NCI-H2171 (cell line): ENCODE measurements at places on chromosomes 6 and 20.

DNA sequence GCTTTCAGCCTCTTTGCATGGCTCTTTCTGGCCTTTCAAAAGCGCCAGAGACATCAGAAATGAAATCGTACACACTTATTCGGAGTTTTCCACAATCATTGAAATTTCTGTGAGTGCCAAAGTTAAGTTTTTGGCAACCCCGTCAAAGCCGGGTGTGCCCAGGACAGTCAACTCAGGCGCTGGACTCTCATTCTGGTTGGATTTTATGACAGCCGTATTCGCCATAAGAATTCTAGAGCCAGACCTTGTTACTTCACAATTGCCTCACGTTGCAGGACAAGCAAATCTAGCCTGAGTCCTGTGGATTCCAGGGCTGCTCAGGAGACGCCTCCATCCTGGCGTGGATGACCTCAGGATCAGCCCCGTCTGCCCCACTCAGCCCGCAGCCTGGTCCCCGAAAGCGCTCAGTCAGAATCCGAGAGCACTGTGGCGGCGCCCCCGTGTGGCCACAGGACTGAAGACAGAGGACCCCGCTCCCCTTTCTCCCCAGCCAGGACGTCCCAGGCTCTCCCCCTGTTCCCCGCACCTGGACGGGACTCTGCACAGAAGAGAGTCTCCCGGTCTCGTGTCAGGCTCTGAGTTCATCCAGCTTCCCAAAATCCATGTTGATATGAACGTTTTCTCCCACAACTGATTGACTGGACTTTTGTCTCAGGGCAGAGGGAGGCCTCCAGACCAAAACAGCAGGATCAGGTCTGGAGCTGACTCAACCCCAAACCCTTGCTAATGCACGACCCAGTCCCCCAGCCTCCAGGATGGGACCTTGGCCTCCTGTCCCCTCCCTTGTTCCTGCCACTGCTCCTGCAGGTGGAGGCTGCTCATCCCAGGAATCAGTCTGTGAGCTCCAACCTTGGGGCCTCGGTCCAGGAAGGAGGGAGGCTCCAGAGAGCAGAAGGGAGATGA lies 38.2 kb downstream of the MICA start:
- DNase-seq: no peak

DNA sequence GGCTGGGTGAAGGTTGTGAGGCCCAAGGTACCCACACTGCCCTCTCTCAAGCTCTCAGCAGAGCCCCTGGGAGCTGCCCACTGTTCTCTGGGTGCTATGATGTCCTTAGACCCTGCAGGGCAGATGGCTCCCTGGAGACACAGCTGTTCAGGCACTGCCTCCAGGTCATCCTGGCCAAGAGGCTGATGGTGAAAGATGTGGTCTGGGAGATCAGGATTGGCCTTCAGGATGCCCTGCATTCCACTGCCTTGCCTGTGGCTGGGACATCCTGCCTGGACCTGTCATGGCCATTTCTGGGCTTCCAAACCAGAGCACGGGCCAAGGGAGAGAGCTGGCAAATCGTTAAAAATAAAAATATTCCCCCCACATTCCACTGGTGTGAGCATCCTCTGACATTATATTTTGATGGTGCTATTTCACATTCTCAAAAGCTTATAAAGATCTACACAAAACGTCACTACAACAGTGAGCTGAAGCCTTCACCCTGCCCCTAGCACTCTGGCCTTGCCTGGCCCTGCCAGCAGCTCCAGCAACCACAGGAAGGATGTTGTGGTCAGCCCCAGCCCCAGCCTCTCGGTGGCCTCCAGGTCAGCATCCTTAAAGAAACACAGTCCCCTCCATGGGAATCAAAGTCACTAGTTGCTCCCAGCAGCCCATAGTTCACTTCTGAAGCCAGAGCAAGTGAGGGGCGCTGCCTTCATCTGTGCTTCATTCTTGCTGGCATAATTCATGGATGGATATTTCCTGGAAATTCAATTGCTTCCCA lies 13.5 kb upstream of the KCNK16 start:
- DNase-seq: no peak

- no peak for DNase-seq
Observed at GRCh38 chr6:160221423-160221822, 37.2 kb downstream of the SLC22A2 start.

- no peak for DNase-seq
Observed at GRCh38 chr6:68235326-68235784, 399.7 kb upstream of the ADGRB3 start.

DNA sequence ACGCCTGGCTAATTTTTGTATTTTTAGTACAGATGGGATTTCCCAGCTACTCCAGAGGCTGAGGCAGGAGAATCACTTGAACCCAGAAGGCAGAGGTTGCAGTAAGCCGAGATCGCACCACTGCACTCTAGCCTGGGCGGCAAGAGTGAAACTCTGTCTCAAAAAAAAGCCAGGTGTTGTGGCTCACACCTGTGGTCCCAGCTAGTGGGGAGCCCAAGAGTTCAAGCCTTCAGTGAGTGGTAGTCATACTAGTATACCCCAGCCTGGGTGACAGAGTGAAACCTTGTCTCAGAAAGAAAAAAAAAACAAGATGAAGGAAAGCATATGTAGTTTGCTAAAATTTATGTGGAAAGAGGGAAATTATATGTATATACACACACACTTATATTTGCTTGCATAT lies 20.0 kb upstream of the POU5F1 start:
- no peak for DNase-seq

GRCh38 chr20:24768201-24768636 lies 180.8 kb upstream of the CST7 start:
- DNase-seq: no peak

- DNase-seq: no peak
Observed at GRCh38 chr6:51619042-51619799, 468.2 kb downstream of the PKHD1 start.

GRCh38 chr6:75344455-75344854 lies 59.9 kb upstream of the TMEM30A start:
- no peak for DNase-seq

- DNase-seq: no peak
Observed at GRCh38 chr6:19142275-19142674, 694.9 kb upstream of the ID4 start.

DNA sequence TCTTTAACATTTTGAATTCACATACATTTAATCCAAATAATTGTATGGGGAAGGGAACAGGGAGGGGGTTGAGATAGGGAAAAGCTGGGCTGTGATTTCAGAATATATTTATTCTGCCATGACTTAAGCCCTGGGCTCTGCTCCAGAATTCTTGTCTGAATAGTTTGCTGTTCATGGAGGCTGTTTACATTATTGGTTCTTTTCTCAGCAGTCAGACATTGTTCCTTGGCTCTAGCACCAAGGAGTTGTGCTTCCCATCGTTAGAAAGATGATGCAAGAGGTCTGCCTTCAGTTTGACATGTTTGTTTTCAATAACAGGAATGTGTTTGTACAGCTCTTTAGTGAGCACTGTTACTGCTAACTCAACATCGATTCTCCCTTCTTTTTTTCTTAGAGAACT lies 198.8 kb upstream of the CDYL start:
- DNase-seq: no peak

GRCh38 chr6:165308926-165309731 lies at the start of gene C6orf118:
C6orf118 (minus strand) TSS chr6:165309605; CDS start chr6:165309586, 19 bp downstream.
- peak; percentile 3 for DNase-seq

- DNase-seq: no peak
Observed at GRCh38 chr20:45350217-45350616, 2.0 kb upstream of the SDC4 start.

DNA sequence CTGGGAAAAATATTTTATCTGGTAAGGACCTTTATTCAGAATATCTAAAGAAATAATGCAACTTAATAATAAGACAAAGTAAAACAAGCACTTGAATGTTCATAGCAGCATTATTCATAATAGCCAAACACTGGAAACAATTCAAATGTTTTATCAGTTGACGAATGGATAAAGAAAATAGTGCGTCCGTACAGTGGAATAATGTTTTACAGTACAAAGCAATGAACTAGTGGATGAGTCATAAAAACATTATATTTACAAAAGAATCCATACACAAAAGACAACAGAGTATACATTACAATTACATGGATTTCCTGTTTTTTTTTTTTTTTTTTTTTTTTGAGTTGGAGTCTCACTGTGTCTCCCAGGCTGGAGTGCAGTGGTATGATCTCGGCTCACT lies 12.7 kb downstream of the SMAP1 start:
- no peak for DNase-seq

GRCh38 chr20:62374331-62375152 lies 7.4 kb upstream of the LAMA5 start:
- DNase-seq: no peak

DNA sequence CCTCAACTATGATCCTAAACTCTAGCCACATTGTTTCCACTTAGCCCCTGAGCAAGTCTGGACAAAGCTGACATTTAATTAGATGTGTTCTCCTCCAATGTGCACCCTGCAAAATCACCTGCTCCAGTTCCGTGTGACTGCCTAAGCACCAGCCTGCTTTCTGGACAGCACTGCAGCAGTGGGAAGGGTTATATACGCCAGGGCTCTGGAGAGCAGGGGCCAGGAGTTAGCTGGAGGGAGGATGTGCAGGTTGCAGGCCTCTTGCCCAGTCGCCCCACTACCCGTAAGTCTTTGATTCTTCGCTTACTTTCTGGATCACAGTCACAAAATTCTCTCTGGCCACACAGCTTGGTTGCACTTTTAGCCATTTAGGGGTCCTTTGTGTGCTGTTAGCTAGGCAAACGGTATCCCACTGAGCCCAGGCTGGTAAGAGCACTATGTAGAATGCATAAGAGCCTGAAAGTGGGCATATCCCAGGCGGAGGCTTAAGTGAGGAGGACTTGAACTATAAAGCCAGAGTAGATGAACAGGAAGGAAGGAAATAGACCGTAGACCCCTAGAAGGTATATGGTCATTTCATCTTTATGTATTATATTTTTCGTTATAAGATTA lies 10.7 kb upstream of the PLEKHG1 start:
- DNase-seq: no peak

DNA sequence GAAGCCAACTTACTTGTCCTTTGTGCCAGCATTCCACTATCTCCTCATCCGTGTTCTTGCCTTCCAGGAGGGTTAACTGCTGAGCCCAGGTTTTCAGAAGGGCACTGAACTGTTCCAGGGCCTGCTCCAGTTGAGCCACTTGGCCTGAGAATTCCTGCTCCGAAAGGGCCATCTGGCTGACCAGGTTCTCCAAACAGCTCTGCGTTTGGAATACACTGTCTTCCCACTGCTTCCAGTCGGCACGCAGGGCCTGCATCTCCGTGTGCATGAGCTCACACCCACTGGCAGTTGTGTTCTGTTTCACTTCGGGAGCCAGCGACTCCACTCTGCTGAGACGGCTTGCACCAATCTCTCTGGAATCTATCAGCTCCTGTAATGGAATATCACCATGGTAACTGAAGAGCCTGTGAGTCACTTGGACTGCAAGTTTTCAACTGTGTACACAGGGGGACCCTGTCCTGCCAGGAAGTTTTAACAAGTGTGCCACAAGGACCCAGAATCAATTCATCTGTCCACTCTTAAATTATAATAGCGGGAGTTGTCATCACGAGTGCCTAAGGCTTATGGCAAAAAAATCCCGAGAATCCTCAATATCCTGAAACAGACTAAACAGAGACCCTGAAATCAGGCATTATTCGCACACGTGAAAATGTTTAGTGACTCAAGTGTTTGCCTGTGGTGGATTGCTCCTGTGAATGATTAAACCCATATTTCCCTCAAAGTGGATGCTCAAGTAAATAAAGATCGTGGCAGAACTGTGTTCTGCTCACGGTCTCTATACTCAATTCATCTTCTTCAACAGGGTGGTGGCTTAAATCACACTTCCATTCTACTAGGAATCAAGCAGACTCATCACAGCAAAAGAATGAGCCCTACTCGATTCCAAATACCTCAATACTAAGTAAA lies 255.9 kb downstream of the SYNE1 start:
- no peak for DNase-seq

GRCh38 chr6:151409260-151409659 lies 17.9 kb upstream of the ZBTB2 start:
- DNase-seq: no peak

DNA sequence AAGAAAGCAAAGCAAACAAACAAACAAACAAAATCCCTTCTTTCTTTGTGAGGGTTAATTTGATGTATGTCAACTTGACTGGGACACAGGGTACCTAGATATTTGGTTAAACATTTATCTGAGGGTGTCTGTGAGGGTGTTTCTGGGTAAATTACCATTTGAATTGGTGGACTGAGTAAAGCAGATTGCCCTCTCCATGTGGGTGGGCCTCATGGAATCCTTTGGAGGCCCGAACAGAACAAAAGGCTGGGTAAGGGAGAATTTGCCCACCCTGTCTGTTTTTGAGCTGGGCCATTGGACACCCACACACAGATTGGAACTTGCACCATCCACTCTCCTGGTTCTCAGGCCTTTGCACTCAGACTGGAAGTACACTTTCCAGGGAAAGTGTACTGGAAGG lies 628.8 kb upstream of the CITED2 start:
- no peak for DNase-seq

- DNase-seq: no peak
Observed at GRCh38 chr20:24503352-24503931, 34.0 kb downstream of the SYNDIG1 start.

DNA sequence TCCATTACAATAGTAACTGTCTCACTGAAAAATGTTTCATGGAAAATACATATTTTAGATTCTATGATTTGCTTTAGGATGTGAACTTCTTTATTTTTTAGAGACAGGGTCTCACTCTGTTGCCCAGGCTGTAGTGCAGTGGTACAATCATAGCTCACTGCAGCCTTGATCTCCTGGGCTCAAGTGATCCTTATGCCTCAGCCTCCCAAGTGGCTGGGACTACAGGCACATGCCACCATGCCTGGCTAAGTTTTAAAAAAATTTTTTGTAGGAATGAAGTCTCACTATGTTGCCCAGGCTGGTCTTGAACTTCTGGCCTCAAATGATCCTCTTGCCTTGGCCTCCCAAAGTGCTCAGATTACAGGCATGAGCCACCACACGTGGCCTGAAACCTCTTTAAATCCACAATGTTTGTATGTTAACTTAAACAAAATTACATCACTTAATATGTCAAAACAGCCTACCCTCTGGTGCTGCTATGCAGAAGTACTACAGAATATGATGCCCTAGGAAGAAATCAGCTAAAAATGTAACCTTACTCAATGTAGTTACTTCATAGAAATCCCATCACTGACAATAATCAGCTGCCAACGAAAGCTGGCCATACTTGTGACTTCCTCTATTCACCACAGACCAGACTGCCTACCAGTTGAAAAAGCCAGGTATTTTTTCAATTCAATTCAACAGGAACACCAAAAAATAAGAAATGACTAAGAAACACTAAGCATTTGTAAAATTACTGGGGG lies 17.6 kb downstream of the EEF1A1 start:
- no peak for DNase-seq

DNA sequence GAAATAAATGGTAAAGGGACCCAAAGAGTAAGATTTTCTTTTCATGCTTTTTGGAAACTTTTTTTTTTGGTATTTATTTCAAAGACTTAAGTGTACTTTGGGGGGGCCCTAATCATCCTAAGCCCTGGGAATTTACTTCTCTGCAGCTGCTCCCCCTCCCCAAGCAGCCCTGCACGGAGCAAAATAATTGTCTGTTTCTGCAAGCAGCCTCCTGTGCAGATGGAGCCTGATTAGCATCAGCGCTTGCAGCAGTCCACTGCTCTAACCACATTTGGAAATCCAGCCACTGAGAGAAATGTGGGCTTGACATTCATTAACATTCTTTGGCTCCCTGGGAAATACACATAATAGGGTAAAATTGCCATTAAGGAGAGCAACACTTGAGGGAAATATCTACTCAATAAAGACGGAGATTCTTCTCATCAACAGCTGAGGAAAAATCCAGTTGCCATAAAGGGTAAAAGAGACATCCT lies 309.2 kb upstream of the MAP3K7 start:
- DNase-seq: peak; percentile 4
